ENCODE measurements at places on chromosomes 5 and 9. TPM values are rescaled to one million over a fixed set of nuclear protein-coding genes. Genes with fewer than 3 reads are reported as not detected.

The PTGDS gene
- 1.2 TPM for total RNA-seq

The NEUROG1 gene
- total RNA-seq: not detected

The CDC25C gene
- 4.1 TPM for total RNA-seq

The NMUR2 gene
- total RNA-seq: not detected

The OR1J2 gene
- total RNA-seq: not detected

The C9 gene
- total RNA-seq: not detected

The BTNL9 gene
- total RNA-seq: 8.3 TPM

The FRRS1L gene
- total RNA-seq: 0.83 TPM

The SLIT3 gene
- total RNA-seq: 17.3 TPM

The TRPM3 gene
- total RNA-seq: not detected

The GDF9 gene
- not detected for total RNA-seq

The PALM2AKAP2 gene
- total RNA-seq: not detected

The PNPLA7 gene
- 11.4 TPM for total RNA-seq

The OR2V1 gene
- not detected for total RNA-seq

The SLC36A2 gene
- total RNA-seq: not detected

The NNT gene
- 59.7 TPM for total RNA-seq

The HTR1A gene
- total RNA-seq: not detected

The LCN12 gene
- not detected for total RNA-seq

The PCSK1 gene
- 4.7 TPM for total RNA-seq

The KCTD16 gene
- 0.18 TPM for total RNA-seq

The CCL21 gene
- 85.2 TPM for total RNA-seq

The RANBP3L gene
- total RNA-seq: 0.54 TPM

The SLC6A18 gene
- total RNA-seq: 0.95 TPM

The CSNK1A1 gene
- total RNA-seq: 185 TPM
